ENCODE measurements at places on chromosomes 4 and X.

DNA sequence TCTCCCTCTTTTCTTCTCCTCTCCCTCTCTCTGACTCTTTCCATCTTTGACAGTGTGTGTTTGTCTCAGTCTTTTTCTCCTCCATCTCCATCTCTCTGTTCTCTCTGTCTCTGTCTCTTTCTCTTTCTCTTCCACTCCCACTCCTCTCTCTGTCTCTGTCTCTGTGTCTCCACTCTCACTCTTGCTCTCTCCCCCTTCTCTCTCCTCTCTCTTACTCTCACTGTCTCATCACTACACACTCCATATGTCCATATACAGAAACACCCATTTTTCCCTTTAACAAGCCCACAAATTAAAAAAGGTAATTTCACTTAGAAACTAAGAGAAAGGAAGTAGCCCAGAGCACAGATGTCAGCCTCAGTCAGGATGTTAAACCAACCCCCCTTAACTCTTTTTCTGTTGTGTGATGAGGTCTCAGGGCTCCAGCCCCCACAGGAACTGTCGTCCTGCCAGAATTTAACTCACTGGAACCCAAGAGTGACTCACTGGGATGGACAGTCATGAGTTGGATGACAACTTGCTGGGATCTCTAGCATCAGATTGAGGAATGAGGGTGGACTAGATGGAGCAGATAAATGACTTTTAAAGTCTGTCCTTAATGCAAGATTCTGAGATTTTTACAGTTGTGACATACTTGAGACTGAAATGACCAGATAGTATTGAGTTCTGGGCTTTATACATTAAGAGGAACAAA is 27.5 kb downstream of the OTUD6A start:
- peak; percentile 2 for DNase-seq

- DNase-seq: no peak
These were observed 531.5 kb upstream of the FRG1 start for GRCh38 chr4:189409158-189409557.

DNA sequence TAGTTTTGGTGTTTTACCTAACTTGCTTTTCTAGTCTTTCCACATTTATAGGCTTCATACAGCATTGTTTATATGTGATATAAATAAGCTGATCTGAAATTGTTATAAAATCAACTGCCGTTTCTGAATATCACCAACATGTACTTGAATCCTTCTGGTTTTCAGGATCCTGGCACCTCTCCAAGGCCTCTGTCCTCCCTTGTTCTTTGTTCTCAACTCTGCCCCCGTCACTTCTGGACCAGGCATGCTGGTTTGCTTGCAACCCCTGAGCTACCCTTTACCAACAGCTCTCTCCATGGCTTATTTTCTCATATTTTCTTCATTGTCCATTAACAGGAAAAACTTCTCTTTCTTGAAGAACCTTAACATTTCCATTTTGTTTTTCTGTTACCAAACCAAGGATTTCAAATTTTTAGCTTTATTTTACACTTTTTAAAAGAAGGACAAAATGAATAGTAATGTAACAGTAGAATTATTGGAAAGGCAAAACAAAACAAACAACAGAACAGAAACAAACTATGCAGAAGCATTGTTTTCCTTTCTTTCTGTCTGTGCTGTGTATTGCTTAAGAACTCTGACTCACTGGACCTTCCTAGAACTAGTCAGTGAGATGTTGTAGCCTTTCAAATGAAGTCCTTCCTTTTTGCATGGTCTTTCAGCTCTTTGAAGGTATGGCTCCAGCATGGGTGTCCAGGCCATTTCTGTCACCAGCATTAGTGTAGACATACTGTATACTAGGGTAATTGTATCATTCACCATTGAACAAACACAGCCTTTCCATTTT is 44.8 kb downstream of the BANK1 start:
- DNase-seq: peak; percentile 77

DNA sequence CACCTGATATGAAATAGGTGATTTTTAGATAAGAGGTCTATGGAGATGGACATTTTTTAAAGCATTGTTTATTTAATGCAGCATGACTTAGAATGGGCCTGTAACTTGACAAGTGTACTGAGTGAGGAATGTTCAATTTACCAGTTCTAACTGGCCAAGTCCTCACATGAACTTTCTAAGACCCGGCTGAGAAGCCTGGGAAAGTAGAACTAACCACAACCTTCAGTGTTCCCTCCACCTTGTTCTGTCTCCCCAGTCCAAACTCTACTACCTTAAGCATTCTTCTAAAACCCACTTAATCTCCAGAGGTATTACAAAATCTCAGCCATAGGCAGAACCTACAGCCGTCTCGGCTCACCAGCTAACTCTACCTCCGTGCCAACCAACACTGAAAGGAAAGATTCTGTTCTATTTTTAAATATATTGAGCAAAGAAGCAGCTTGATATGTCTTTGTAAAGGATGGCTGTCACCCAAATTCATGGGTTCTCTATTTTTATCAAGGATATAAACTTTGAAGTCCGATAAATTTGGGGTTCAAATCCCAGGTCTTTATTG is 6.8 kb downstream of the PPARGC1A start:
- no peak for DNase-seq

- DNase-seq: peak; percentile 54
These were observed 145.5 kb downstream of the NWD2 start for GRCh38 chr4:37389967-37390580.

- no peak for DNase-seq
These were observed 95.2 kb downstream of the SHROOM4 start for GRCh38 chrX:50718776-50719175.

GRCh38 chr4:124282301-124282898 is 430.1 kb downstream of the ANKRD50 start:
- DNase-seq: no peak

DNA sequence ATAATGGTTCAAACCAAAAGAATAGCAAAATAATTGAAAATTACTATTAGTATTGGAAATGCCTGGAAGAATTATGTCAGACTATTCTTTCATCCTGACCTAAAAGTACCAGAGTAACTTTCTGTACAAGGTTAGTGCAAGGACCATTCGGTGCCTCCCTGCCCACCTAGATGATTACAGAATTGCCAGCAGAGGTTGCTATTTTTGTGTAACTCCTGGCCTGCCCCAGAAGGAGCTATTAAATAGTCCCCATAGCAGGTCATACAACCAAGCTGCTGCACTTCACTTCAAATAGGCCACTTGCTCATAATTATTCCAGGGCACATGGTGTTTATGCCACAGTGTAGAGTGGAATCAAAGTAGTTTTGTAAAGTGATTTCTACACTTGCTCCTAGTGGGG is 831.1 kb upstream of the PABPC4L start:
- DNase-seq: no peak

DNA sequence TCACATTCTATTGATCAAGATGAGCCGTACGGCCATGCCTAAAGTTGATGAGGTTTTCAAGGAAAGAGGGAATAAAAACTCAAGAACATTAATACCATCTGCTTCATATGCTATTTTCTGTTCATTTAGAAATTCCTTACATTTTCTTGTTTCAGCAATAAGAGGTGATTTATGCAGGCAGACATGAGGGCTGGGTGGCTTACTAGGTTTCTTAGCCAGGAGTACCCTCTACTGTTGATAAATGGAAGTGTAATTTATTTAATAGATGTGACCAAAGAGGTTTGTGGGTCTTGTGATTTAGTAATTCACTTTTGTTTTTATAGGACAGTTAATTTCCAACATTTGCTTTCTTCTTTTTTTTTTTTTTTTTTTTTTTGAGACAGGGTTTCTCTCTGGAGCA is 6.4 kb upstream of the SMIM9 start:
- peak; percentile 69 for DNase-seq

DNA sequence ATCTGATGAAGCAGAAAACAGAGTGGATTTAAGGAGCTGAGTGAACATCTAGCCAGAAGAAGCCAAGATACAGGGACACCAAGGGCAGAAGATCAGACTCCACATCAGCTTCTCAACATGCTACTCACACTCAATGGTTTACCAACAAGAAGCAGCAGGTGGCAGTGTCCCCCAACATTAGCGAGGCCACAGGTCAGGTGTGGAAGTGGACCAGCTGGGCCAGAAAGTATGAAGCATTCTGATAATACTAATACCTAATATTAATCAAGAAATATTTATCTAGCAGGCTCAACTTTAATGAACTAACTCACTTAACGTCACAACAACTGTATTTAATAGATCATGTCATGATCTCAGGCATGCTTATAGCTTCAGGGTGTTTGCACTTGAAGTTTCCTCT is 73.4 kb upstream of the TTC29 start:
- peak; percentile 63 for DNase-seq

DNA sequence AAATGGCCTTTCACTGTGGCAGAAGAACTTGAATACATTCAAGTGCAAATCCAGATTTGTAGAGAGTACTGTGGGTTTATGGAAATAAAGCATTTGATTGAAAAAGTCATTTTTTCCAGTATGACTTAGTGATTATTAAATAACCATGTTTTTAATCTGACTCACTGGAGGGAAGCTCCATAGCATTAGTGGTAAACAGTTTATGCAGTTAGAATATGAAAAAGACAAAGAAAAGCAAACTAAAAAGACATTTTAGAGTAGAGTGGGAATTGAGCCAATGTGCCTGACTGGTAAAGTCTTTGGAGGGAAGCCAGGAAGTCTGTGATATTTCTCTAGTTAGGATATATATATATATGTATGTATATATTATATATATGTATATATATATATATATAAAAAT is 53.4 kb downstream of the FAT4 start:
- peak; percentile 63 for DNase-seq

DNA sequence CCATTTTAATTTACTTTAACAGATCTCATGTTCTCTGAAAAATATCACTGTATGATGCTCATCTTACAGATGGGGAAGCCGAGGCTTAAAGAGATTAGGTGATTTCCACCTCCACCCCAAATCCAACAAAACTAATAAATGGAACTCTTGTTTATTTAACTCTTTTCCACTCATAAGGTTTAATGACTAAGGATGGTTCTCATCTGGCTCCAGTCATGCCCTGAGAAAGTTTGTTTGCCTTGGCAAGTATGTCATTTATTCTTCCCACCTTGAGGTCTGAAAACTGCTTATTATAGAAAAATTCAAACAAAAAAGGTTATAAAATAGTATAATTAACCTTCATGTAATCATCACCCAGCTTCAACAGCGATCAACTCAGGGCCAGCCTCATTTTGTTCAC is 56.3 kb downstream of the PPEF2 start:
- peak; percentile 26 for DNase-seq

DNA sequence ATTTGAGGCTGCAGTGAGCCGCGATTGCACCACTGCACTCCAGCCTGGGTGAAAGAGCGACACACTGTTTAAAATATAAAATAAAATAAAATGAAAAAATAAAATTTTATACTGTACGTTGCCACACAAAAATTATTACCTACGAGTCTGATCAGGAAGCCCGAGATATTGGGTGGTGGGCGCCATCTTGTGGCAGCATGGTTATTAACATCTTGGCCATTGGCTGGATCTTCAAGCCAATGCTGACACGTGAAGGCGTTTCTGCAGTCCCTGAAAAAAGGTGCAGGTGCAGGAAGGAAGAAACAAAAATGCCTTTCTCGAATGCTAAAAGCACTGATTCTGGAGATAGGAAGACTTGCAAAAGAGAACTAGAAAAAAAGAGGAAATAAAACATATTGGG is 4.9 kb upstream of the TLR8 start:
- peak; percentile 53 for DNase-seq

DNA sequence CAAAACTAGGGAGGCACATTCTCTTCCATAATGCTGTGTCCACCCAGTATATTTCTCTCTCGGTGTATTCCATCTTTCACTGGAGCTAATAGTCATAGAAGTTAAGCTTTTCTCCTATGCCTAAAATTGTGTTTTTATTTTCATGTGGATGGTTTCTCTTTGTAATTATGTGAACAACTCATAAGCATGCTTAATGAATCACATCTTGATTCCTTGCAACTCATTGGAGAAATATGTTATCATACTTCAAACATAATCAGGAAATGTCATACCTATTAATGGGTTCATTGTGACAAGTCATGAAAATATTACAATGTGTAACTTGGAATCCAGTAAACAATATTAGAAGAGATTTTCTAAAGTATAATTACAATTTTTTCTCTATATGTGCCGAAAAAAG is 186.3 kb downstream of the SLC7A11 start:
- peak; percentile 56 for DNase-seq

DNA sequence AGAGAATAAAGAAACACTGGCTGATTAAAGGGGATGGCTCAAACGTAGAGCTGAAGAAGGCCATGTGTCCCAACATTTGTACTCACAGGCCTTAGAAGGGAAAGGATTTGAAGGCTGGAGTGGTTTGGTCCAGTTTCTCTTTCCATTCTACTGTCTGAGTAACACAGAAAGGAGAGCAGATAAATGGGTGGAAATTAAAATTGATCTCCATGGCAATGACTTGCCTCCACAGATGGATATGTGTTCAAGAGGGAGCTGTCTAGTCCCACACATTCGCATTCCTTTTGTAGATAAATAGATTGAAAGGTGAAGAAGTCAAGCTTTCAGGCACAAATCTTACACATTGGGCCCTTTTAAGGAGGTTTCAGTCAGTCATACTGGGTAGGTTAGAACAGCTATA is 74.6 kb downstream of the DOCK11 start:
- no peak for DNase-seq

- no peak for DNase-seq
These were observed 3.4 kb upstream of the MRPL1 start for GRCh38 chr4:77859256-77859655.

All from iris pigment epithelial cell (primary cell).